DMS 273 treated with DMSO at 0.1 percent for 48 hours (cell line): ENCODE measurements at places on chromosomes 5 and 9.

DNA sequence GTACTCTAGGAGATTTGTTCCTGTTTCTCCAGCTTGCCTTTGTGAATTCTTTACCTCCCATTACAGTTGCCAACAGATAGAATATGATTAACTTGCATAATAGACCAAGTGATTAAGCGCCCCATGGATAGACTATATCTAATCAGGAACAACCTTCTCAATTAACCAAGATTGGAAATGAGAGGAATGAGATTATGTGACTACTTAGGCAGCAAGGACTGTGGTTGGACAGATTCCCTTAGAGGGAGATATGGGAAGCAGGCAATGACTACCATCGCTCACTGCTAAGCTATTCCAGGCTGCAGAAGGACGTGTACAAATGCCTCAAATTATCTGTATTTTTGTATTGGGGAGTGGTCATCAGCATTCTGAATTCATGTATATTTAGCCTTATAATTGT, 278.1 kb upstream of the DAB2 start:
- DNase-seq: no peak

- DNase-seq: no peak
Observed at GRCh38 chr5:133947431-133947841, 21.0 kb downstream of the C5orf15 start.

DNA sequence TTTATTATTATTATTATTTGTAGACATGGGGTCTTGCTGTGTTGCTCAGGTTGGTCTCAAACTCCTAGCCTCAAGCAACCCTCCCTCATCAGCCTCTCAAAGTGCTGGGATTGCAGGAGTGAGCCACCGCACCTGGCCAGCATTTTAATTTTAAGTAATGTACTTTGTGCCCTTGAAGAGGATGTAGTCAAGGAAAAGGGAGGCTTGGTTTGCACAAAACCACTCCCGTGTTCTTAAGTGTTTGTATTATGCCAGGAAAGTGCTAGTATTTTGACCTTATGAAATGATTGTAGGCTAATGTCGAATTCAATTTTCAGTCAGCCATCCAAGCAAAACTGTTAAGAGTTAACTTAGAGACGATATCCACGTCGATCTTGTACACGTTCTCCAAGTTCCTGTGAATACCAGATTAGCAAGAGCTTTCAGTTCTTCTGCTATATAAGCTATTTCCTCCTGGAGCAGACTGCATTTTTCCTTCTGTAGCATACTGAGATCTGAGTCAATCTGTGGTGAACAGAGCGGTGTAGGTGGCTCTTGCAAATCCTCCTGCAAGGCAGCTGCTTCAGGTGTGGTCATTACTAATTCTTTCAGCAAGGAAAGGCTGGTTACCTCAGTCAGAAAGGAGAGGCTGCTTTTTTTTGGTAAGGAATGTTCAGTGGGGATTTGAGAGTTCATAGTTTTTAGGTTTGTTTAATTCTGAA, 23.7 kb downstream of the CCDC171 start:
- no peak for DNase-seq

GRCh38 chr5:65061250-65061973, 292.7 kb downstream of the CWC27 start:
- DNase-seq: no peak
